CD8-positive, alpha-beta memory T cell (primary cell): ENCODE measurements at places on chromosomes 6 and 20. TPM values are rescaled to one million over a fixed set of nuclear protein-coding genes. Genes with fewer than 3 reads are reported as not detected.
A peak's percentile ranks its signal among the peaks of the same experiment; 100 is the strongest.

GRCh38 chr6:34904990-34905613, 16.0 kb downstream of the ANKS1A start:
- H3K27ac ChIP-seq: no peak overlapping the region
- H3K36me3 ChIP-seq: no peaks in the 10 kb centered on the region
- no peak for DNase-seq
- no peaks in the 10 kb centered on the region for H3K4me1 ChIP-seq
- H3K4me3 ChIP-seq: no peak overlapping the region

DNA sequence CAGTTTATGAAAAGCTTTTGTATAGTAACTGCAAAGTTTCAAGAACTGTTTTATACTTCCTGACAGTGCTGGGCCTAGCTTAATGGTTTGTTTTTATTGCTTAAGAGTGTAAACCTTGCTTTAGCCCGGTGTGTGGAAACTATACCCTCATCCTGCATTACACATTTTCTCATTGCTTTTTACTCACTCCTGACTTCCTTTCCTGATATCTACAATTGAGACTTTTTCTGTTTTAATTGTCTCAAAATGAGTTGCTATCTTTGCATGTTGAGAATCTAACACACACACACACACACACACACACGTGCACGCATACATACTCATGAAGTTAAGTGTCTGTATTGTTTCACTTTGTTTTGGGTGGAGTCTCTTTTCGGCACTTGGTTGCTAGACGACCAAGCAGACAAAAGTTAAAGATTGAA, 16.7 kb downstream of the BMP2 start:
- no peaks in the 10 kb centered on the region for H3K27me3 ChIP-seq
- DNase-seq: no peak
- no peaks in the 10 kb centered on the region for H3K36me3 ChIP-seq
- no peaks in the 10 kb centered on the region for H3K4me1 ChIP-seq
- no peak overlapping the region for H3K4me3 ChIP-seq

DNA sequence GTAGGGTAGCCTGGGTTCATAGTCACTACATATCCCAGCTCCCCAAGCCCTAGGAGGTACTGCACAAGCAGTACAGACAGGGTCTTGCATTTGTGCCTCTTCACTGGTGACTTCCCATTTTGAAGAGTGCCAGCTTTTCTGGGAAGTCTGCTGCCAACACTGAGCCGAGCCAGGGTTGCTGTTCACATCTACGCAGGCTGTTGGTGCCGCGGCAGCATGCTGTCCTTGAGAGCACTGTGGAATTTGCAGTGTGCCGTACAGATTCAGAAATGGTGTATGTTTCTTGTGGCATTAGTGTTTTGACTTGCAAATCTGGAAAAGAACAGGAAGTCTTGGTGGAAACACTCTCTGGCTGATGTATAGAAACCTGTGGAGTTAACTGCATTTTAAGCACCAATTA, 67.5 kb downstream of the JARID2 start:
- no peak for DNase-seq
- H3K4me1 ChIP-seq: peaks cover 55% of the 10 kb centered on the region
- no peaks in the 10 kb centered on the region for H3K27me3 ChIP-seq
- H3K36me3 ChIP-seq: no peaks in the 10 kb centered on the region

GRCh38 chr6:167275001-167275400, 16.1 kb upstream of the UNC93A start:
- H3K4me1 ChIP-seq: no peaks in the 10 kb centered on the region
- H3K4me3 ChIP-seq: no peak overlapping the region
- DNase-seq: no peak
- H3K36me3 ChIP-seq: no peaks in the 10 kb centered on the region
- H3K27ac ChIP-seq: no peak overlapping the region
- peaks cover 5% of the 10 kb centered on the region for H3K27me3 ChIP-seq

GRCh38 chr6:4384656-4385055, 249.3 kb upstream of the ECI2 start:
- no peak overlapping the region for H3K27ac ChIP-seq
- no peaks in the 10 kb centered on the region for H3K4me1 ChIP-seq
- DNase-seq: no peak
- no peaks in the 10 kb centered on the region for H3K27me3 ChIP-seq
- no peak overlapping the region for H3K4me3 ChIP-seq
- no peaks in the 10 kb centered on the region for H3K36me3 ChIP-seq

- no peaks in the 10 kb centered on the region for H3K27me3 ChIP-seq
- H3K27ac ChIP-seq: no peak overlapping the region
- no peaks in the 10 kb centered on the region for H3K4me1 ChIP-seq
- DNase-seq: no peak
- H3K4me3 ChIP-seq: no peak overlapping the region
Measured at GRCh38 chr6:8278562-8278961, 156.8 kb downstream of the SLC35B3 start.

DNA sequence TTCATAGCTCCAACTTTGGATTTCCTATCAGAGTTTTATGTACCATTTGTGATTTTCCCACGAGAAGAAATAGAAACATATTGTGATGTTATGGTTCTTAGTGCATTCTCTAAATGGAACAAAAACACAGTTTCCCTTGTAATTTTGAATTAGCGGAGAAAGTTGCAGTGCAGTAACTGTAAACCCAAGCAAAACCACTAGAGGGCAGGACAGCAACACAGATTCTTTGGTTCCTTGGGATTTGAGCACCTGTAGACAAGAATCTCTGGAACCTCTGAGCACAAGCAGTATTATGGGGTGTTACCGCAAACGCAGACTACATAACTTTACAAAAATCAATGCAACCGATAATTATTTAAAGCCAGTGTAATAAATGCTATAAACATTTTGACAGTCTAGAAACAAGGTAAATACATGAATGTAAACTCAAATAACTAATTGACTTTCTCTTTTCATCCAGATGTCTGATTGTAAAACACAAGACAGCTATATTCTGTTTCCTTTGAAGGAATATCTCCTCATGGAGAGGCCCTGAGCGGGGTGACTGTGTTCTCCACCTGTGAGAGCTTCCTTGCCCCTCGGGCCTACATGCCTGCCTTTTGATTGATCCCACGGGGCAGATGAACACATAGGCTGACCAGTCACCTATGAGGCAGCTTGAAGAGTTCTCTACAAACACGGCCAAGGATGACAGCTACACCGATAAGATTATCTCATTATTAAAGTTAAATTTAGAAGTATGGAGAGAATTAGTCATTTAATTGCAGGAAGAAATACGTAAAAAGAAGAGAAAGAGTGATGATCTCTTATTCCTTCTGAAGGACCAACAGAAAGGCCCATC, 67.5 kb upstream of the COL21A1 start:
- no peak overlapping the region for H3K4me3 ChIP-seq
- no peak overlapping the region for H3K27ac ChIP-seq
- no peaks in the 10 kb centered on the region for H3K36me3 ChIP-seq

DNA sequence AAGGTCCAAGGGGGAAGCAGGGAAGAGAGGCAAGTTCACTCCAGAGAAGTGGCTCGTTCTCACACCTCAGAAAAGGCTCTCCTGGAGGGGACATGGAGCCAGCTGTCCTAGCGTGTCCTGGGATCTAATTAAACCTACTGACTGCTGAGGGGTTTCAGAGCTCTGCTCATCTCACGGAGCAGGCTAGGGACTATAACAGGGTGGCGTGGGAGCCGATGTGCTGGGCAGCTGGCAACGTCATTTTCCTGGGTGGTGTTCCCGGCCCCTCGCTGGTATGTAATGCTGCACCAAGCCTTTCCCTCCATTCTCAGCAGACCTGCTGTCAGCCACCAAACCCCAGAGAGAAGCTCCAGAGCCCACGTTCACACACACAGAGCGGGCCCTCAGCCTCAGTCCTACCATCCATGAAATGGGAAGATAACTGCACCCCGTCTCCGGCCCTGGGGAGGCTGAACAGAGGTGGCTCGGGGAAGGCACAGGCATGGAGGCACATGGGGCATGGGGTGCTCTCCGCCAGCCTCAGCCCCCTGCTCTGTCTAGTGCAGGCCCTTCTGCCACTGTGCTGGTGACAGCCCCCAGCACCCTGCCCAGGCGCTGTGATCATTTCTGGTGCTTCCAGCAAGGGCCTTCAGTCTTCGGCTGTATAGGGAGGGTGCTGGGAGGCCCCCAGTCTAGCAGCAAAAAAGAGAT, 1.9 kb downstream of the CST7 start:
- peak overlapping the region; percentile 94 for H3K27ac ChIP-seq
- H3K27me3 ChIP-seq: no peaks in the 10 kb centered on the region
- H3K4me3 ChIP-seq: peak overlapping the region; percentile 81
- H3K36me3 ChIP-seq: peaks cover 9% of the 10 kb centered on the region

- no peak overlapping the region for H3K4me3 ChIP-seq
- H3K4me1 ChIP-seq: peaks cover 6% of the 10 kb centered on the region
- no peak for DNase-seq
- no peaks in the 10 kb centered on the region for H3K36me3 ChIP-seq
- peaks cover 5% of the 10 kb centered on the region for H3K27me3 ChIP-seq
- H3K27ac ChIP-seq: no peak overlapping the region
Measured at GRCh38 chr6:3738381-3739131, 13.0 kb downstream of the PXDC1 start.

- no peaks in the 10 kb centered on the region for H3K4me1 ChIP-seq
- no peaks in the 10 kb centered on the region for H3K36me3 ChIP-seq
- DNase-seq: no peak
- no peaks in the 10 kb centered on the region for H3K27me3 ChIP-seq
- no peak overlapping the region for H3K4me3 ChIP-seq
- no peak overlapping the region for H3K27ac ChIP-seq
Measured at GRCh38 chr20:62765021-62765420, 31.3 kb upstream of the MRGBP start.

- no peak overlapping the region for H3K27ac ChIP-seq
- H3K4me1 ChIP-seq: no peaks in the 10 kb centered on the region
- no peak overlapping the region for H3K4me3 ChIP-seq
- H3K36me3 ChIP-seq: no peaks in the 10 kb centered on the region
- H3K27me3 ChIP-seq: no peaks in the 10 kb centered on the region
Measured at GRCh38 chr6:6771964-6772363, 183.4 kb downstream of the LY86 start.

- peak; percentile 67 for DNase-seq
- peak overlapping the region; percentile 74 for H3K4me3 ChIP-seq
- H3K4me1 ChIP-seq: peaks cover 66% of the 10 kb centered on the region
Measured at GRCh38 chr6:33427585-33428223, 7.8 kb downstream of the SYNGAP1 start.

DNA sequence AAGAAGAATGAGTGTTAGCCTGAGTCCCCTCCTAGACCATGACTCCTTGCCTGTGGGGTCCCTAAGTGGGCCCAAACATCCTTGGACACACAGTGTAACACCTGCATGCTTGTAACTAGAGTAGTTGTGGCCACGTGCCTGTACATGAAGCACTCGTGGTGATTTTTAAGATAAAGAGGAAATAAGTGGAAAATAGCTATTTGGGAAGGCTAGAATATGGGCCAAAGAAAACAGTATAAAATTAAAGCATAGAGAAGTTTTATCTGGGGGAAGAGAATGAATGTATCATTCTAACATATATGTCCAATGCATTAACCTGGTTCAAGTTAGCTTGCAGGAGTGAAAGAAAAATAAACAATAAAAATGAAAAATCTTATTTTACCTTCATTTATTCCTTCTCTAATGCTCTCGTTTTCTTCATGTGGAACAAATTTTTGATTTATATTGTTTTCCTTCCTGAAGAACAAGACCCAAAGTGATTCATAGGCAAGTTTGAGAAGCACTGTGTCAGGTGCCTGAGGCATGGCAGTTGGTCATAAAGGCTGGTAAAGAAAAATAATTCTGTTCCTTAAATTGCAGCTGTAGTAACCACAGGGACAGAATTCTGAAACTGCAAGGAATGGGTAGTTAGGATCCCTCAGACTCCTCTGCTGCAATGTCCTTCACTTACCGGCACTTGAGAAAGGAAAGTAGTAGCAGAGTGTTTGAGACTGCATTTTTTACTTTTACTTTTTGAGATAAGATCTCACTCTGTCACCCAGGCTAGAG, 8.5 kb upstream of the CST3 start:
- no peak overlapping the region for H3K27ac ChIP-seq
- no peaks in the 10 kb centered on the region for H3K27me3 ChIP-seq
- DNase-seq: no peak
- no peaks in the 10 kb centered on the region for H3K36me3 ChIP-seq
- H3K4me3 ChIP-seq: no peak overlapping the region

Gene PRR18
- 0.09 TPM for total RNA-seq

Gene EFCAB8
- total RNA-seq: 0.69 TPM

Gene TGIF2
- 49.8 TPM for total RNA-seq

Gene TAAR9
- not detected for total RNA-seq

Gene SLC17A4
- total RNA-seq: not detected
